Epithelial cell of proximal tubule (primary cell): ENCODE measurements at places on chromosomes 12 and 14.
A peak's percentile ranks its signal among the peaks of the same experiment; 100 is the strongest.

DNA sequence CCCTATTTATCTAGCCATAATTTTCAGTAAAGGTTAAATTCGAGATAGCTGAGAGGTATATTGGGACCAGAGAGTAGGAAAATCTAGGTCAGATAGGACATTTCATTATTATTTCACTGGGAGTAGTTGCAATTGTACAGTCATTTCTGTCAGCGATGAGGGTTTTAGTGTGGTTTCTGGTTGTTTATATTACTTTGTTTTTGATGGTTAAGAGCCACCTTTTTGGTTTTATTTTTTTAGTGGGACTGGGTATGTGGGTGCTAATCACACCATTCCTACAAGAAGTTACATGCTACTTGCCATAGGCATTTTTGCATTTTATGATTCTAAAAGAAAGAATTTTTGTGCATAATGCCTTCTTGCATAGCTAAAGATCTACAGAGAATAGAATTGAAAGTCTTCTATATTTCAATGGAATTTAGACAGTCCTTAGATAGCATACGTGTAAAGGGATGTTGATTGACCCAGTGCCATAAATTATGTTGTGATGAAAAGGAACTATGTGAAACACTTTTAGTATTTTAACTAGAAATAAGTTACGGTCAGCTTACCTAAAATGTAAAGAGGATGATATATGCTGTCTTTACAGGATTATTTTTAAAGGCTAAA, 85.2 kb downstream of the KTN1 start:
- DNase-seq = no peak

DNA sequence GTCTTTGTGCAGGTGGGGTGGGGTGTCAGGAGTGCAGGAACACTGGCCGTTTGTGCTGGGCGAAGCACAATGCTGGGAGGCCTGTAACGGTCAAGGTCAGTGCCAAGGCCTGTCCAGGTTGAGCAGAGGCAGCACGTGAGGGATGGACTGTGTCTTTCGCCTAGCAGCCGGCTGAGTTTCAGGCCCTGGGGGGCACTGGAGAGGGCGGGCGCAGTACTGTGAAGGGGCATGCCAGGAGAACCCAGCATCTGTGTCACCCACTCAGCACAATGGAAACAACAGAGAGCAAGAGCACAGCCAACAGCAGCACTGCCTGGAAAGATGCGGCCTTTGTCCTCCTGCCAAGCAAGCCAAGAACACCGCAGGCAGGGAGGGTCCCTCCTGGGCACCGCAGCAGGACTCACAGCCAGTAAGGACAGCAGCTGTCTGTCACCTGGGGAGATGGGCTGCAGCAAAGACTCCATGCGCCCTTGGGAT, 25.2 kb downstream of the SLC25A47 start:
- DNase-seq = no peak

DNA sequence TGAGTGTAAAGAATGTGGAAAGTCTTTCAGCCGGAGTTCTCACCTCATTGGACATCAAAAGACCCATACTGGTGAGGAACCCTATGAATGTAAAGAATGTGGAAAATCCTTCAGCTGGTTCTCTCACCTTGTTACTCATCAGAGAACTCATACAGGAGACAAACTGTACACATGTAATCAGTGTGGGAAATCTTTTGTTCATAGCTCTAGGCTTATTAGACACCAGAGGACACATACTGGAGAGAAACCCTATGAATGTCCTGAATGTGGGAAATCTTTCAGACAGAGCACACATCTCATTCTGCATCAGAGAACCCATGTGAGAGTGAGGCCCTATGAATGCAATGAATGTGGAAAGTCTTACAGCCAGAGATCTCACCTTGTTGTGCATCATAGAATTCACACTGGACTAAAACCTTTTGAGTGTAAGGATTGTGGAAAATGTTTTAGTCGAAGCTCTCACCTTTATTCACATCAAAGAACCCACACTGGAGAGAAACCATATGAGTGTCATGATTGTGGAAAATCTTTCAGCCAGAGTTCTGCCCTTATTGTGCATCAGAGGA, 25.1 kb upstream of the ZNF268 start:
- DNase-seq = no peak

DNA sequence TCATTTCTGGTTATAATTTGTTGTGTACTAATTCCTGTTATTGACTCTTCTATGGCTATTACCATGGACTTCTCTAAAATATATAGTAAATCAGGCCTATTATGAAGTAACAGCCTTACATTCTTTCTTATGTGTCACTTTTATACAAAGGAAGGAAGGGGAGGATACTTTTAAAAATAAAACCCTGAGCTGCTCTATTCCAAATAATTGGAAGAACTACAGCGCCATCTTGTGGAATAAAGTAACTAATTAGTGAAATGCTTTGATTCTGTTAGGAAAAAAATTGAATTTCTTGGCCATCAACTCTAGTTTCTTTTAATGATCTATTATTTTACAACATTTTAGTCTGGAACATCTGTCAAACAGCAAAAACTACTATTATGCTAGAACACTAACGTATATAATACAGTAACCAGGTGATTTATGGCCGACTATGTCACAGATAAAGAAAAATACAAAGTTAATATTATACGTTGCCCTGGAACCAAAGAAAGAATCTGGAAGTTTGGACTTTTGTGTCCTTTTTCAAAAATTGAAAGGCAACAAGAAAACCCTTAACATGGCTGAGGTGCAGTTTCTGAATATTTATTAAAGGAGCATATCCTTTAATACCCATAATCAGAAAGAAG, 55.0 kb upstream of the NELL2 start:
- DNase-seq = peak; percentile 15

- DNase-seq = no peak
Measured at GRCh38 chr14:23566112-23566777, 1.3 kb downstream of the AP1G2 start.
